HS-27A (cell line): ENCODE measurements at places on chromosomes 16 and 17.

DNA sequence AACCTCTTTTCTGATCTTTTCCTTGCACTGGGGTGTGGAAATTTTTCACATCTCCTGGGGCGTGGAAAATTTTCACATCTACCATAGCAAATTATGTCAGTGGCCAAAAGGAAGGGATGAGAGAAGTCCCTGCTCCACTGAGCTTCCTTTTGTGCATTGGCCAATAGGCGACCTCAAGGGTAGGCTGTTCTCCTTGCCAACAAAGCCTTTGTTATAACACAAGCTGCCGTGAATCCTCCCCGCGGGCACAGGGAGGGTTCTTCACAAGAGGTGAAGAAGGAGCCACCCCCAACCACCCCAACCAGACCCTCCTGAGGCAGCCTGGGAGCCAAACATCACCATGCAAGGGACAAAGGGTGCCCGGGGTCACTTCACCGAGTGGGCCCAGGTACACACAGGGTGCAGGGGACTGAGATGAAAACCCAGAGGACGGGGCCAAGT is 6.5 kb downstream of the SLC5A11 start:
- no peak for DNase-seq

- no peak for DNase-seq
Observed at GRCh38 chr16:72612256-72612655, 435.7 kb downstream of the ZFHX3 start.

DNA sequence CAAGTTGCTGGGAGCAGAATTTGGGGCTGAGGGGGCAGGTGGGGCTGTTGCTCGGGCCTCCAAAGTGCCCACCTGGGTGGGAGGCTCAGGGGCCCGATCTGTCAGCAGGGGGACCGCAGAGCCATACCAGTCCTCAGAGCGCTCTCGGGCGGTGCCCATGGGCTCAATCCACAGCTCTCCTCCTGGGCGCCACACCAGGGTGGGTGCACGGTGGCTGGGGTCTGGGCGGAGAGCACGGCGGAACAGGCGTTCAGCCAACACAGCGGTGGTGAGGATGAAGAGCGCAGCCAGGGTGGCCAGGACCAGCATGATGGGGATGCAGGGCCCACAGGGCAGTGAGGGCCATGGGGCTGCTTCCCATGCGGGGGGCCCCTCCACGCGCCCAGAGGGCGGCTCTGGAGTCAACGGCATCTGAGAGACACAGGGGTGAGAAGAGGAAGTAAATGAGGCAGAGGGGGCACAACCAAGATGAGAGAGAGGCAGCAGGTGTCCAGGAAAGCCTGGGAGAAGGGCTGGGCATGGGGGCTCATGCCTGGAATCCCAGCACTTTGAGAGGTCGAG is 1.2 kb downstream of the C16orf54 start:
- no peak for DNase-seq

- DNase-seq: no peak
Observed at GRCh38 chr16:50360033-50360778, 8.6 kb downstream of the BRD7 start.

DNA sequence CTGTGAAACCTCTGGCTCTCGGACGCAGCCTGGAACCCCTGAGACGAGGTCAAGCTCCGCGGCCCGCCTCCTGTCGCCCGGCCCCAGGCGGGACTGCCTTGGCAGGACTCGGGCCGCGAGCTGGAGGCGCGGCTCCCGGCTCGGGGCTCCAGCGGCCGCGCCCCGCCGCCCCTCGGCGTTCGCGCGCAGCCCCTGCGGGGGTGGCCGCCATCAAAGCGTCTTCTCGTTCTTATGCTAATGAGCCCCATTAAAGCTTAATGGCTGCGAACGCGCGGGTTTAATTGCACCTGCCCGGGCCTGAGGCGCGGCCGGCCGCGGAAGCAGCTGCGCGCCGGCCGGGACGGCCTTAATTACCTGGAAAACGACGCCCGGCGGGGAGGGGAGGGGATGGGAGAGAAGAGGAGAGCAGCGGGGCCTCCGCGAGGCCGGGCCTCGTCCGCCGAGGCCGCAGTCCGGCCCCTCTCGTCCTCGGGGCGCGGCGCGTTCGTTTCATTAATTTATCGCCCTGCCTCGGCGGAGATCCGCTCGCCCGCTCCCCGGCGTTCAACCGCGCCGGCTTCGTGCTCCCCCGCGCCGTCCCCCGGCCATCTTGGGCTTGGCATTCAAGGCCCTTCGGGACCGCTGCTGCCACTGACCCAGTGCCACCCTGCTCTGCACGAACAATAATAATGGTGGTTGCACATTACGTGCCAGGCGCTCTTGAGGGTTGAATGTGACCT is 19.2 kb downstream of the RAI1 start:
- no peak for DNase-seq

- no peak for DNase-seq
Observed at GRCh38 chr16:4723071-4723767, 10.9 kb downstream of the ANKS3 start.

DNA sequence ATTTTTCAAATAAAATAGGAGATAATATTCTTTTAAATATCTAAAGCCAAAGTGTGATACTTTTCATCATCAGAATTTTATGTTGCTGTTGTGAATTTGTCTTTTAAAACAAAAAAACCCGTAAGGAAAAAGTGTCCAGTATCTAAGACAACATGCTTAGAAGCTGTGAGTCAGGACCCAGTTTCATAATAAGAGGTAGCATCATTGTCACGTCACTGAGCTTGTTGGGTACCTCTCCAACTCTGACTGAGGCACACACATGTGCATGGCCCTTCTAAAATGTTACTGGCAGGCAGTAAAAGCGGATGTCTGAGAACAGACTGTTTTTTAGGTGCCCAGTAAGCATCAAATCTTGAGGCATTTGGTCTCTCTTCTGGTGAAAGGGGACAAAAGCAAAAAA is 2.5 kb downstream of the CIAPIN1 start:
- no peak for DNase-seq

- no peak for DNase-seq
Observed at GRCh38 chr17:47726796-47727703, 6.0 kb upstream of the TBX21 start.

DNA sequence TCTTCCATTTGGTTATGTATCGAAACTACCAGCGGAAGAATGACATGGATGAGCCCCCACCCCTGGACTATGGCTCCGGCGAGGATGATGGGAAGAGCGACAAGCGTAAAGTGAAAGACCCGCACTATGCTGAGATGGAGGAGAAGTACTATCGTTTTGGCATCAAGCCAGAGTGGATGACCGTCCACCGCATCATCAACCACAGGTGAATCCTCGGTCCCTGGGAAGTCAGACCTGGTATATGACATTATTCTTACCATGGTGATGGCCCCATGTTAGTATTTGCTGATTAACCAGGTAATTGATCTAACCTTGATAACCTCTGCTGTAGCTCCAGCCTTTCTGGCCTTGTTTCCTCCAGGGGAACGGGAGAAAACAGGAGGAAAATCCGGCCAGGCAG is 8.5 kb downstream of the CHD3 start:
- no peak for DNase-seq

GRCh38 chr16:85554889-85555718 is 58.0 kb upstream of the GSE1 start:
- DNase-seq: peak; percentile 41

DNA sequence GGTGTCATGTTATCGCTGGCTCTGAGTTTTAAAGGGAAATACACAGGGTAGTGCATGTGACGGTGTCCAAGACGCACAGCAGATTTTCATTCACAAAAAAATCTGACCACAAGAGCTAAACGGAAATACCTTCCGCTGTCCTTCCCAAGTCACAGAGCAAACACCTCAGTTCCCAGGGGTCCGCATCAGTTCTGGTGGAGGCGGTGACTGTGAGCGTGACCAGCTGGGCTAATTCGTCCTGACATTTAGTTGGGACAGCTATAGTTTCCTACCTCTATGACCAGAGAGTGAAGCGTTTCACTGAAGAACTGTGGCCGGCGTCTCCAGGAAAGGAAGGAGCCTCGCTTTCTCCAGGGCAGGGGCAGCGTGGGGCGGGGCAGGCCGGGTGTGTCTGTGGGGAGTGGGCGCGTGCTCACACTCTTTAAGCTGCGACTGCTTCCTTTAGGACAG is 10.5 kb upstream of the FASN start:
- no peak for DNase-seq
